ENCODE measurements at places on chromosomes 5 and 9.

DNA sequence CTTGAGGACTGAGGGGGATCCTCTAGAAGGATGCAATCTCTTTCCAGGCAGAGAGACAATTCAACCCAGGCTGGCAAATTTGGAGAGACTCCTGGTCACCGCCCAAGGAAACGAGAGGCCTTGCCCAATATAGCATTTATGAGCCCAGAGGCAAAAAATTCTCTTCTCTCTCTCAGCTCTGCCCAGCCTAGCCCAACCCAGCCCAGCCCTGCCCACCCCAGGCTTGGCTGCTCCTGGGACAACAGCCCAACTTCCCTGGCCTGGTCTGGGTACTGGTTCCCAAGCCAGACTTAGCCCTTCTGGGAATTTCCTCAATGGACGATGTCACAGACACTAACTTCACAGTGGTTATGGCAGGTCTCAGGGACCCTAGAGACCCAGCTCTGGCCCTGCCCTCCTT, 116.5 kb downstream of the PSD2 start:
- no peak for DNase-seq

DNA sequence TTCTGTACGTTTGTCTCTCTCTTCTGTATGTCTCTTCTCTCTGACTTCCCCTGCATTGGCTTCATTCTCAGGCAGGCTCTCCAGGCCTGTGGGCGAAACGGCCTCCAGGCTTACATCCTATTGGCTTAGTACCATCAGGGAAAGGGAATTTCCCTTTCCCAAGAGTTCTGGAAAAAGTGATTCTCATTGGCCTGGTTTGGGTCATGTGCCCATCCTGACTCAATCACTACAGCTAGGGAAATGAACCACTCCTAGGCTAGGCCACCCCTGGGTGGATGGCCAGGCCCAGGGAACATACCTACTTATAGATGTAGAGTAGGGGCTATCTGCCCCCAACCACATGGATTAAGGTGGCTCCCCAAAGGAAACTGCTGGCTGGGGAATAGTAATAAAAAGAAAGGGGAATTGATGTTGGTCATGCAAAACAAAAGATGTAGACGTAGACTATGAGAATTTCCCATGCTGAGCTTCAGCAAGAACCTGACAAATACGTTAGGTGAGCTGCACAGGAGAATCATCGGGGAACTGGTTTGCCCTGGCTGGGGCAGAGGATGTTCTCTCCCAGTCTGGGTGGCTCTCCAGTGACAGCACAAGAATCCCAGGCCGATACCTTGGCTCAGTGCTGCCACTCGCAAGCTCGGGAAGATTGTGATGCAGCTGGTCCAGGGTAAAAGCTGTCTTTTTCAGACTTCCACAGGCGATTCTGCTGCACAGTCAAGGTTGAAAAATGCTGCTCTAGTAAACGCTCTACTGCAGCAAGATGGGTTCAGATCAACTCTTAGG, 3.7 kb upstream of the EGR1 start:
- DNase-seq = no peak

DNA sequence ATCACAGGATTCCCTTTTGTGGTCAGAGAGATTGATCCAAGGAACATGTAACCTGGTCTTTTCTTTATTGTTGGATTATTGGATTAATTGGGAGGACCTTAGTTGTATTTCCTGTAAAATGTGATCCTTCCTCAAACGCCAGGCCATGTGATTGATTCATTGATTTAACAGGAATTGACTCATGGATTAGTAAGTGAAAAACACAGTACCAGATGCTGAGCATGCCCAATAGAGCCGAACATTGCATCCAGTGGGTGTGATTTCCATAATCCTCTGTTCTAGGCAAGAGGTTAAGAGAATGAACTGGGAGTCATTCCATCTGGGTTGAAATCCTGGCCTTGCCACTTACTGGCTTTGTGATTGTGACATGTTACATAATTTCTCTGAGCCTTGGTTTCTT, 522.3 kb downstream of the MAT2B start:
- DNase-seq = no peak

DNA sequence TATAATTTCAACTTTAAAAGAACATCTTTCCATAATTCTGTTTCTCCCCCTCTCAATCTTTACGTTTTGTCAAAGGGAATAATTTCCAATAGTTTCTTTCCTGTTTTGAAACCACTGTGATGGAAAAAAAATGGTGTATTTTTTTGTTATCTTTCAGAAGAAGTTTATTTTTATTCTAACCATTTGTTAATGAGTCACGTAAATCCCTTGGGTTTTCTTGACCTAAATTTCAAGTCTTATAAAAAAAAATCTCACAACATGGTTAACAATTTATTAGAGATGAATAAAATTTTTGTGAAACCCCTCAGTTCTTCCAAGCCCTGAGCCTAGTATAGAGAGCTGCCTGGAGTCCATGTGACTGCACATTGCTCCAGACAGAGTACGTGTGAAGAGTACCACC, 106.1 kb upstream of the FBXL17 start:
- DNase-seq = no peak

DNA sequence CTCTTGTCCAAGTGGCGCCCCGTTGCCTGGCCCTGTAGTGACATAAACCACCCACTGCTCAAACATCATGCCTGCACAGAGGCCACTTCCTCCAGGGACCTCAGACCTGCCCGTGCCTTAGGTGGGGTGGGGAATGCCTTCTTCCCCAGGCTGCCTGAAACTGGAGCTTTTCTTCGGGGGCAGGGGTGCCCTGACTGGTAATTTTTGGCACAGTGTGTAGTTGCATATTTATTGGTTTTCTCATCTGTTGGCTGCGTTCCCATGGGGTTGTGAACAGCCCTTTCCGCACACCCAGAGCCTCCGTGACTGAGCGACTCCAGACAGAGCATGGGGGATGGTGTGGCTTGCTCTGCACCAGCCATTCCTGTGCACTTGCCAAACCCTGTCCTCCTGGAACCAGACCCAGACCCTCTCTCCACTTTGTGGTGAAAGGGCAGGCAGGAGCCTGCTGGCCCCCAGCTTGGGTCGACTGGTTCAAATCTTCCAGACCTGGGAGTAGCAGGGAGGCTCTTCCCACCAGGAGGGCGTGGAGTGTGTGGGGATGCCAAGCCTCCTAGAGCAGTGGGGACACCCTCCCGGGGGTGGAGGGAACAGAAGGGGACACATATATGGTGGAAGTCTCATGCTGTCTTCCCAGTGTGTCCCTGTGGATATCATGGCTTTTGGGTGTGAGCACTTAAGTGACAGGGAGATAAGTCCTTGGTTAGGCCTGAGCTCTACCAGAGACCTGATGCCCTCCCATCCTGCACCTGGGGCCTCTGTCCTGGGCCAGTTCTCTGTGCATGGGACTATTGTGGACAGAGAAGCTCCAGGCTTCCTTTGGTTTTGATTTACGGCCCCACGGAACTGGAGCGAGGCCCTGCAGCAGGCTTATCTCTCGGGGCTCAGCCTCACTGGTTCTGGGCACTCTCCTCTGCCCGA, 39.6 kb downstream of the WNK2 start:
- no peak for DNase-seq

DNA sequence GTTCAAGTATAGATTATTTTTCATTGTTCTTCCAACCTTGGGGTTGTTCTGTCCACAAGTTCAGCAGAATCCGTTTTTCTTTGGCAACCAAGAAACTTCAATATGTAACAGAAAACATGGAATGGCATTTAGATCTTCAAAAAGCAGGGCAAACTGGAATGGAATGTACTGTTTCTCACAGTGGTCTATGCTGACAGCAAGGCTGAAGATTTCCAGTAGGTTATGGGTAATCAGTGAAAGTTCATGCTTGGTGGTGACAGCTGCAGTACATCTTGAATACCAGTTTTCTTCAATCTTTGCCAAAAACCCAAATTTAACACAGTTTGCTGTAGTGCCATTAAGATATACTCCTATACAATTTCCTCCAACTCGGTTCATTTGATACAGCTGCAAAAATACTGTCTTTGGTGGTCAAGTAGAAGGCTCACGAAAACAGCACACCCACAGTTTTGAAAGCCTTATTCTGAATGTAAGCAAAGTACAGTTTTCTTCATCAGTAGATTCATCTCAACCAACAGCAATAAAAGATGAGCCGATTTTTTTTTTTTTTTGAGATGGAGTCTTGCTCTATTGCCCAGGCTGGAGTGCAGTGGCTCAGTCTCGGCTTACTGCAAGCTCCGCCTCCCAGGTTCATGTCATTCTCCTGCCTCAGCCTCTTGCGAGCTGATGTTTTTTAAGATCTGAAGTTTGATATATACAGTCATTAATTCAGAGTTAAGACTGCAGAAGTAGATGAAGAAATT, 4.9 kb downstream of the TRIM52 start:
- DNase-seq = no peak

- DNase-seq = no peak
These were observed 76.9 kb downstream of the PIP5K1B start for GRCh38 chr9:68781928-68782327.

- no peak for DNase-seq
These were observed 37.3 kb downstream of the ARHGEF28 start for GRCh38 chr5:73663161-73663859.

DNA sequence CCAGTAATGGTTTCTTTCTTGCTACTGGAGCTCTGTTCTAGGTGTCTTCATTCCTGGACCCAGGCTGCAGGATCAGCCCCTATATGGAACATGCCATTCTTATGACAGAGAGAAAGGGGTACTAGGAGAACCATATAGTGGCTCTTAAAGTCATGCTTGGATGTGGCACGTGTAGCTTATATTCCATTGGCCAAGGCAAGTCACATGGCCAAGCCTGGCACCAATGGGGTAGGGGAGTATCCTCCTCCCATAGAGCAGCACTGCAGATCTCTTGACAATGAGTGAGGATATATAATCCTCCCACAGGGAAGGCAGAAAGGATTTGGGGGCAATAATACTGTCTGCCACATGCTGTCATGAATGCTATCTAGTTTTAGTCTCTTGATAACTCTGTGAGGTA, 193.3 kb downstream of the PALM2AKAP2 start:
- no peak for DNase-seq

DNA sequence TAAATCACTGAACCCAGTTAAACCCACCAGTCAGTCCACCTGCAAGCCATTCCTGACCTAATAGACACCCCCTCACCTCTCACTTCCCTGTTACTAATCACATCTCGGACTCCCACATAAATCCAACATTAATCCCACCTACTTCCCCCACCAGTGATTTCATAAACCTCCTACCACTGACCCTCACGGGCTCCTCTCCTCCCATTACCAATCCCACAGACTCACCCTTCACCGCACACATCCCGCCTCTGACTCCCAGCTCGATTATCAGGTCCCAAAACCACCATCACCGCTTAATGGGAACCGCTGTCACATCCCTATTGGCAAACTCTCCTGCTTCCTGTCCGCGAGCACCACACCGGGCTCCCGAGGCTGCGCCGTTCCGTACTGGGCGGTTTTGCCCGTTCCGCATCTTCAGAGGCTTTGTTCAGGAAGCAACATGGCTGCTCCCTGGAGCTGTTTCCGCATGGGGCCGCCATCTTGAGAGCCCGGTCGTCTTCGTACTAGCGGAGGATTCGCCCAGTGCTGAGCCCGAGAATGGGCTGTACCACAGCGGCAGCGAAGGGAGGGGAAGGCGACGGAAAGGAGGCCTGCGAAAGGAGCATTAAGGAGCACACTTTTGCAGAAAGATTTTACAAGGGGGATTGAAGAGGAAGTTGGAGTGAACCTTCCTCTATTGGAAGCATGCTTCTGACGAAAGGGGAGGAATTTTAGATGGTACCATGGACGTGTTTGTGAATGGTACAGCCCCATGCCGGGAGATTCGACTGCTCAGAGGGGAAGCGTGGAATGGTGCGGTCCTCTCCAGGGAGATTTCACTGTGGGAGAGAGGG, at the start of gene ZNF300:
TSS of gene ZNF300 (minus strand) at position 502 of the 833 bp plus-strand sequence. CDS start 1,825 bp downstream, outside the sequence.
- DNase-seq = peak; percentile 15

DNA sequence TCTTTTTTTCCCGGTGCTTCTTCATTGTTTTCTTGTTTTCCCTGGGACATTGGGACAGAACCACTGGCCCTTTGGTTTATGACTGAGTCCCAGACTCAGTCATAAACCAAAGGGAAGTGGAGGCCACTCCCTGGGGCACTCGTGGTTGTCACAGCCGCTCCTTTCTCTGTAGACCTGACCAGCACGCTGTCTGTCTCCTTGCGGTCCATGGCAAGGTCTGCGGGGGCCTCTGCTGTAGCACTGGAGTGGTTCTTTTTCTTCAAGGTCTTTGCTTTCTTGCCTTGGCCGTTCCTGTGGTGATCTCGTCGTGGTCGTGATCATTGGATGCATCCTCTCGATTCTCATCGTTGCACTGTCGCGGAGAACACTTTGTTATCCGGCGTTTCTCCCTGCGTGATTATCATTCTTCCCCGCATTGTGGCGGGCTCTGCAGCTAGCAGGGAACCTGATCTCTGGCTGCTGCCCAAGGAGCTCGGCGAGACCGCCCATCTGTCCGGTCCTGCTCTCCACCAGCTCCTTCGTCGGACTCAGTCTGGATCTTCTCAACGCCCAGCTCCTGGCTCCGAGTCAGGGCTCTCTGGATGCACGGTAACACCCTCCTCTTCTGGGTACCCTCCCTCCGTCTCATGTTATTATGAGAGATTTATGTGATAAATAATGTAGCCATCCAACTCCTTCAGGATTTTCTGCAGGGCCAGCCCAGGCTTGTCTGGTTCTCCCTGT, 43.5 kb upstream of the MPDZ start:
- no peak for DNase-seq

GRCh38 chr9:92666912-92667532, 2.9 kb downstream of the IPPK start:
- no peak for DNase-seq

DNA sequence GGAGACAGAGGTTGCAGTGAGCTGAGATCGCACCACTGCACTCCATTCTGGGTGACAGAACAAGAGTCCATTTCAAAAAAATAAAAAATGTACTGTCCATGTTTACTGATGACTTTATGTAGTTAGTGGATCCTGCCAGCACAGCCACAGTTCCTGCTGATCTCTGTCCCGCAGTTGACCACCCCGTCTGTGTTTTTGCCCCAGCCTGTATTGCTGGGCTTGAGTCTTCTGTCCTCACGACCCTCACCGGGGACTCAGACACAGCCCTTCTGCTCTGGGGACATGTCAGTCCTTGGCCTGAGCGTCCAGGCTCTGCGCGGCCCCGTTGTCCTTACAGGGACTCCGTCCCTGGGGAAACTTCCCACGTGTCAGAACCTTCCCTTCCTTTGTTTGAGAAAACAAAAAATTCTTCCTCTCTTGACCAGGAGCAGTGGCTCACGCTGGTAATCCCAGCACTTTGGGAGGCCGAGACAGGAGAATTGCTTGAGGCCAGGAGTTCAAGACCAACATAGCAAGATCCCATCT, 14.5 kb downstream of the SURF6 start:
- DNase-seq = no peak

DNA sequence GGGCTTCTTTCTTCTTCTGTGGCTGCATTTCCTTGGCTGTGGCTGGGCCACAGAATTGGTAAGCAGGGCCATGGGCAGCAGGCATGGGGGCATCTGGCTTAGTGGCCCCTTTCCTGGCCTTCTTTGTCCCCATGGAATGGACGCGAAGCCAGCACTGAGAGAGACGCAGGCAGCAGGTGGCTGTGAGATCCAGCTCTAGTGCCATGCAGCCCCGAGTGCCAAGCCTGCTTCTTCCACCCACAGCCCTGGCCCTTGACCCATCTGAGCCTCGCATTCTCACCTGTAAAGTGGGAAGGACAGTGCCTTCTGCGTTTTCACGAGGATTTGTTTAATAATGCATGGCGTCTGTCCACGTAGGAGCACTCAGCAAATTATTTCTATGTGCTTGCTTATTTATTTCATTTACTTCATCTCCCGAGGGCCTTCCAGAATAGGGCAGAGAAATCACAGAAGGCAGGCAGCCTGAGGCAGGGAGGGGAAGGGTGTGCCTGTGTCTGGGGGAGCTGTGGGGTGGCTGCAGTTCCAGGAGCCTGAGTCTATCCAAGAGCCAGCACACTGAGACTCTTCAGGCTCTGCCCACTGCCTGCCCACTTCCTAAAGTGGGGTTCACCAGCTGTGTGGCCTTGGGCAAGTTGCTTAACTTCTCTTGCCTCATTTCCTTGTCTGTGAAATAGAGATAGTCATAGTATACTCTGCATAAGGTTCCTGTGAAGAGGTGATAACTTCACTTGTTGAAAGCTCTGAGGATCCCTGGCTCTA, 55.2 kb downstream of the NTNG2 start:
- no peak for DNase-seq

Data from stimulated activated CD8-positive, alpha-beta memory T cell treated with anti-CD3 and anti-CD28 coated beads, Interleukin-7, amount 100 ng/mL, for 24 hours (primary cell).